ENCODE measurements at places on chromosomes 5 and 9.

DNA sequence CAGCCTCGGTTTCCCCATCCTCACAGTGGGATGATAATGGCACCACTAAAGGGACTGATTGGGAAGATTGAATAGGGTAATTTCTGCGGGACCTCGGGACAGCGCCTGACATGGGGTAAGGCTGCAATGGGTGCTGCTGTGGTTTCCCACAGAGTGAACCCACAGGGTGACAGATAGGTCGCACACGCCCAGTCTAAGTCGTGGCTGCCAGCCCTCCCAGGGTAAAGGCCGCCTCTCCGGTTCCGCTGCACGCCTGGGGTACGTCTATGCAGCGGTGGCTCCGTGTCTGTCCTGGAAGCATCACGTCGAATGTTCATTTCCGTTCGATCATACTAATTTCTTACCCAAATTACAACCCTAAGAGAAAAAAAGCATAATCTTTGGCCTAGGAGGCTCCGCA is 631 bp downstream of the CFAP77 start:
- DNase-seq = no peak

GRCh38 chr5:146772881-146773466 is 105.6 kb downstream of the PPP2R2B start:
- DNase-seq = no peak

- DNase-seq = no peak
Measured at GRCh38 chr9:133754688-133755227, 16.6 kb upstream of the SARDH start.

DNA sequence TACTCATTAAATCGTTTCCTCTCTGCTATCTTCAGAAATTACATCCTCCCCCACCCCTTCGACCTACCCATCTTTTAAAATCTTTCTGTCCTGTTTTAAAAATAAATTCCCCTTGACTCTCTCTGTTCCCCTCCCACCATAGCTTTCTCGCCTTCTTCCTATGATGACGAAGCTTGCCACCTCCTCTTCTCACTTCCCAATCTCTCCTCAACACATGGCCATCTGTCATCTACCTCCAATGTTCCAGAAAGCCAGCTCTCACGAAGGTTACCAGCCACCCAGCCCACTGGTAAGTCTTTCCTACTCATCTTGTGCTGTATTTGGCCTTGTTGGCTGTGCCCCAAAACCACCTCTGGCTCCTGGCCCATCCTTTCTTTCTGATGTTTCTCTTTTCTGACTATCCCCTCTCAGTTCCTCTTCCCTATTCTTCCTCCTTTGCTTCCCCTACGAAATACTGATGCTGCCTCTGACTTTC is 346.3 kb downstream of the ENC1 start:
- DNase-seq = no peak

GRCh38 chr9:124663046-124663961 is 107.8 kb downstream of the NR6A1 start:
- DNase-seq = no peak

DNA sequence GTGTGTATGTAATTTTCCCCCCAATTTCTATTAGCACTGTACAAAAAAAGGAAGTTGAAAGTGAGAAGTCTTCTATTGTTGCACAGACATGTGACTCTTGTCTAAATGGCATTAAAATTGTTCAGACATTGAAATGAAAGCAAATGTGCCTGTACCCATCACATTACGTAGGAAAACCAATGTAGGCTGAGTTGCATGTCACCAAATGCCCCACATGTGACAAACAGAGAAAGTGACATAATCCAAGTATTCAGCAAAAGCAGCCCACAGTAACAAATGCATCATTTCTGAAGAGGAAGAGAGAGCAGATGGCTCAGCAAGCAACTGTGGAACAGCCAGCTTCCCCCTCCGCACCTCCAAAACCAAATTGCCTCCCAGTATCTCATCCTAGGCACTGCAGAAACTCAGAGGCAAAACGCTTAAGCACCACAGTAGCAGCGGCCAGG is 161.5 kb upstream of the NR4A3 start:
- DNase-seq = no peak

DNA sequence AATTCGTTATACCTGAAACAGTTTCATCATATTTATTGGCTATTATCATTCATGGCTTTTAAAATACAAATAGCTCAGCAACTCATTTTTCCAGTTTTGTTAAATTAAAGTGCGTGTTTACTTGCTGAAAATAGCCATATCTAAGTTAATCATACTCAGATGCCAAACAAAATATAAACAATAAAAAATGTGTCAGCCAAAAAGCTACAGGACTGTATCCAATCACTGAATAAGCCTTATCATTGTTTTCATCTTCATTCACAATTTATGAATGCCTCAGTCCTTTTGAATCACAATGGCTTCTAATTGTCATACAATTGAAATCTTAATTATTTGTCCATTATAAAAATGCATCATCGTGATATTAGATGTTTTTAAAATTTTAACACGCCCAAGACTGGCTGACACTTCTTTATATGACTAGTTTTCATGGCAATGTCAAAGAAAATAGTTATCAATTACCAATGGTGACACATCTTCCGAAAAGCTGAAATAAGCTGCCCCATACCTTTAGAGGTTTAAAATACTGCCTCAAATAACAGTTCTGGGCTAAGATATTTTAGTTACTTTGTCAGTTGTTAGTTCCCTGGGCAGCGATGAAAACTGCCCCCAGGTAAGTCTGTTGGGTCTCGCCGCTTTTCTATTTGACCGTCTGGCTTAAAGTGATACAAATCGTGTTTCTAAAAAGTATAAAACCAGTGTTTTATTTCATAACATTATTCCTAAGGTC is 1.8 kb downstream of the NFIB start:
- no peak for DNase-seq

GRCh38 chr9:77488439-77489126 is 159.5 kb downstream of the GNA14 start:
- DNase-seq = peak; percentile 55

- DNase-seq = no peak
Measured at GRCh38 chr5:110255194-110255593, 471.3 kb downstream of the TMEM232 start.

GRCh38 chr5:148397968-148398595 is 14.3 kb downstream of the FBXO38 start:
- no peak for DNase-seq

GRCh38 chr5:147782110-147783028 is at the start of gene JAKMIP2:
Gene JAKMIP2 (minus strand): TSS chr5:147782728. CDS start chr5:147671806, 110,922 bp downstream.
- DNase-seq = peak; percentile 88

GRCh38 chr9:117368684-117369230 is 46.1 kb downstream of the ASTN2 start:
- no peak for DNase-seq

DNA sequence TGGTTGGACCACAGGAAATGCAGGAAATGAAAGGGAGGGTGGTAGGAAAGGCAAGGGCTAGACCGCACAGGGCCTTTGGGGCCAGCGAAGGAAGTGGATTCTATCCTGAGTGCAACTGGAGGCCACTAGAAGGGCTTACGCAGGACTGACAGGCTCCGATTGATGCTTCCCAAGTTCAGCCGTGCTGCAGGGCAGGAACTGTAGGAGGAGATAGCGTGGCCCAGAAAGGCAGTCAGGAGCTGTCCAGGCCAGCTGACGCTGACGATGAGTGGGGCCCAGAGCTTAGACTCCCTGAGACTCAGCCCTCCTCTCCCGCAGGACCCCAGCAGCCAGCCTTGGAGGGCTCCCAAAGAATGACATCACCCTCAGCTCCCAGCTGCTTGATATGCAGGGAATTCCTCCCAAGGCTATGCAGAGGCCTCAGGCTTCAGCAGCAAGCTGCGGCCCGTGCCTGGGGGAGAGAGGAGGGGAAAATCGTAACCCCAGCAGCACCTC is 48.8 kb downstream of the KCNIP1 start:
- DNase-seq = peak; percentile 97

- DNase-seq = peak; percentile 69
Measured at GRCh38 chr5:43514471-43514815, 505 bp downstream of the C5orf34 start.

- DNase-seq = peak; percentile 87
Measured at GRCh38 chr5:128241051-128241695, 157.6 kb downstream of the SLC12A2 start.

- peak; percentile 7 for DNase-seq
Measured at GRCh38 chr5:110865400-110866094, 126.7 kb downstream of the SLC25A46 start.

DNA sequence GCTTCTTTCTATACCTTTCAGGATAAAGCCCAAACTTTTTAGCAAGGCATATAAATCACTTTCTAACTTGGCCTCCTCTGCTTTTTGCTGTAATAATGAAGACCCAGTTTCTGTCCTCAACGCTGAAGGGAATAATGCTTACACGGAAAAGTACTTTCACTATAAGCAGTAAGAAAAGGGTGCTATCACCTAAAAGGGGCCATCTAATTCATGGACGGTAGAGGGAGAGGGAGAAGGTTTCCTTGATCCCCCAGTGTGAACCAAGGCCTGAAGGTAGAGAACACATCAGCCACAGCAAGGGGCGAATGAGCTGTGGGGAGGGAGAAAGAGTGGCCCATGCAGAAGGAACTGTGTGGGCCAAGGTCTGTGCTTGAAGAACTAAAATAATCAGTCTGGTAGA is 417.7 kb upstream of the CLINT1 start:
- DNase-seq = no peak
